WTC11 (cell line): ENCODE measurements at places on chromosomes 5 and 9. TPM values are rescaled to one million over a fixed set of nuclear protein-coding genes. Genes with fewer than 3 reads are reported as not detected.

PCDHA8 gene
- 0.85 to 1.3 TPM (median 1.3 TPM) in 3 replicates for total RNA-seq

CCDC152 gene
- 15.1 to 19.0 TPM (median 18.8 TPM) in 3 replicates for total RNA-seq

CTSL gene
- 33.0 to 39.7 TPM (median 33.4 TPM) in 3 replicates for total RNA-seq

GRCh38 chr9:78004478-78005229 lies 27.0 kb downstream of the GNAQ start:
- no peak for DNase-seq

DNA sequence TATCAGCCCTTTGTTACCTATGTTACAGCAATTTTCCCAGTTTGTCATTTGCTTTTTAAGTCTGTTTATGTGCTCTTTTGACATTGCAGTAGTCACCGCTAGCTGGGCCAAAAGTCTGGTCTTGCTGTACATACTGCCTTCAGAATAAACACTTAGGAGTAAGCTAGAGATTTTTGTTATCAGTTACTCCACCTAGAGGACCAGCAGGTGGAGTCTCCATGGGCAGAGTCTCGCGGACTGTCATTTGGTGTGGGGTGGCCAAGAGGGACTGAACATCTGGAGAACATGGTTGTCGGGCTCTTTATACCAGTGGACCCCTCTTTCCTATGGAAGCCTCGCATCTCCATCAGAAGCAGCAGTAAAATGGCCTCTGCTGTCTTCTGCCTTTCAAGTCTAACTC lies 10.8 kb upstream of the MGAT1 start:
- DNase-seq: no peak

- DNase-seq: no peak
These were observed 17.5 kb downstream of the VLDLR start for GRCh38 chr9:2638871-2639673.

DNA sequence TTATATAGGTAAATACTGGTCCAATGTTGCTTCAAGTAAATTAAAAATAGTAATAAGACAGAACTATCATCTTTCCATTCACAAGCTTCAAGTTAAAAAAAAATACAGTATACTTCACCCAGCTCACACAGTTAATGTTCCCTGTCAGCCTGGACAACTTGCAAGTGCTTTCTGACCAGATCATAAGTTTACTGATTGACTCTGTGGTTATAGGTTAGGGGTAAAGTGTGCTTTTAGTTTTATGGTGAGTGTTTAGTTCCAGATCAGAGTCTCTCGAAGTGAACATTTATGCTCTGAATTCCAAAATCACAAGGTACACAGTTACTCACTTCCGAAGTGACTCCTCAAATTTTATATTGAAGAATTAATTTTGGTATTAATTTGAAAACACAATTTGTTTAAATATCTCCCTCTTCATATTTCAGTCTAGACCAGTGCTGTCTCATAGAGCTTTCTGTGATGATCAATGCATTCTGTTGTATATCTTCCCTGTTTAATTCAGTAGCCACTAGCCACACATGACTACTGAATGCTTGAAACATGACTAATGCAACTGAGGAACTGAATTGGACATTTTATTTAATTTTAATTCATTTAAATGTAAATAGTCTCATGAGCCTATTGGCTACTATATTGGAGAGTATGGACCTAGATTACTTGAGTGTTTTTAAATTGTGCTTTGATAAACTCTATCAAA lies 90.7 kb downstream of the MEF2C start:
- DNase-seq: no peak

- no peak for DNase-seq
These were observed 49.6 kb downstream of the KCNN2 start for GRCh38 chr5:114411380-114411931.
